ENCODE measurements at places on chromosomes 12 and 14. TPM values are rescaled to one million over a fixed set of nuclear protein-coding genes. Genes with fewer than 3 reads are reported as not detected.
A peak's percentile ranks its signal among the peaks of the same experiment; 100 is the strongest.

DNA sequence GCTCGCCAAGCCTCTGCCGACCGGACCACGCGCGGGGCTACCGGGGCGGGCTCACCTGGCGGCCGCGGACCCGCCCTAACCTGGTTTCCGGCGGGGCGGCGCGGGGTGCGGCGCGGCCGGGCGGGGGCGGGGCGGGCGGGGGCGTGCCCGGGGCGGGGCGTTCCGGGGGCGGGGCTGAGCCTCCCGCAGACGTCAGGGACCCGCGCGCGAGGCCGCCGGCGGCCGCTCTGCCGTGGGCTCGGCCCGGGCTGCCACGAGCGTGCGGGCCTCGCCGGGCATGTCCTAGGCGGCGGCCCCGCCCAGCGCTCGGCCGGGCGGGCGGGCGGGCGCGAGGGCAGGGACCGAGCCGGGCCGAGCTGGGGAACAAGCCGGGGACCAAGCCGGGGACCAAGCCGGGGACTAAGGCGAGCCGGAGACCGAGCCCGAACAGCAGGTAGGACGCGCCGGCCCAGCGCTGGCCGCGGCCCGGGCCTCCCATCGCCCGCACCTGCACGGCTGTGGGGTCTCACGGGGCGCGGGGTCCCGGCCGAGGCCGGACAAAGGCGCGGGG lies at the start of gene CEP170B:
CEP170B (plus strand) TSS at position 188 of the 550 bp plus-strand sequence. CDS start 3,183 bp downstream, outside the sequence.
- peak within 1 kb of the TSS; percentile 89 for H3K4me3 ChIP-seq
- H3K27ac ChIP-seq = peak within 1 kb of the TSS; percentile 72
- no peaks in the 10 kb centered on the region for H3K36me3 ChIP-seq
- no peak for DNase-seq
- H3K4me1 ChIP-seq = peaks cover 27% of the 10 kb centered on the region
- no peaks in the 10 kb centered on the region for H3K27me3 ChIP-seq

DNA sequence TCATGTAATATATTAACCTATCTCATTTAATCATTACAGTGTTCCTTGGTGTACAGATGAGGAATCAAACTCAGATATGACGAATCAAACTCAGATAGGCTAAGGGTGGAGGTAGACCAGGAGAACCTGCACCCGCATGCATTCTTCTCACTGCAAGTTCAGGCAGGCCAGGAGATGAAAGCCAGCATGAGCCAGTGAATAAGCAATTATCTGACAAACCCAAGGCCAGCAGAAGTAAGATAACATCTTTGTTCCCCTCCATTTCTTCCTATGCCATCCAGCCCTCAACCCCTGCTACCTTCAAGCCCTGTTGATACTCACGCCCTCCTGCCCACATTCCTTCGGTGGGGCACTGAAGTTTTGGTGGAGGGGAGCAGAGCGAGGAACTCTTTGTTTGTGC lies 152.2 kb downstream of the ETV6 start:
- H3K36me3 ChIP-seq = no peaks in the 10 kb centered on the region
- no peak overlapping the region for H3K4me3 ChIP-seq
- H3K27ac ChIP-seq = peak overlapping the region; percentile 41
- peaks cover 55% of the 10 kb centered on the region for H3K4me1 ChIP-seq
- no peaks in the 10 kb centered on the region for H3K27me3 ChIP-seq

DNA sequence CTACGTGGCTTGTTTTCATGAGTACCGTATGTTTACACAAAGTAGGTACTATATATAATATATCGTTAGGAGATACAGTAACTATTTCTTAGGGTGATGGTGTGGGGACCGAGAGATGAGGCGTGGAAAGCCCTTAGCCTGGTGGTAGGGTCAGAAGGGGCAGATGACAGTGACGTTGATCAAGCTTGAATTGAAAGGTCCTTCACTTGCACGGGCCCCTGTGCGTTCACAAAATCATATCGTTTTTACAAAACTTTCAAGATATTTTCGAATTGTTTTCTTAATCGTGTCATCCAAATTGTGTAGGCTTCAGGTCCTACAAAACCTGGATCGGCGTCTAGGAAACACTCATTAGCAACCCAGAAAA lies 881 bp upstream of the SOS2 start:
- no peaks in the 10 kb centered on the region for H3K27me3 ChIP-seq
- peaks cover 41% of the 10 kb centered on the region for H3K4me1 ChIP-seq
- no peaks in the 10 kb centered on the region for H3K36me3 ChIP-seq
- peak overlapping the region; percentile 70 for H3K4me3 ChIP-seq
- DNase-seq = no peak

- no peak overlapping the region for H3K4me3 ChIP-seq
- H3K36me3 ChIP-seq = no peaks in the 10 kb centered on the region
- no peaks in the 10 kb centered on the region for H3K27me3 ChIP-seq
- H3K27ac ChIP-seq = no peak overlapping the region
- DNase-seq = no peak
Observed at GRCh38 chr12:82942521-82942920, 255.8 kb downstream of the TMTC2 start.

DNA sequence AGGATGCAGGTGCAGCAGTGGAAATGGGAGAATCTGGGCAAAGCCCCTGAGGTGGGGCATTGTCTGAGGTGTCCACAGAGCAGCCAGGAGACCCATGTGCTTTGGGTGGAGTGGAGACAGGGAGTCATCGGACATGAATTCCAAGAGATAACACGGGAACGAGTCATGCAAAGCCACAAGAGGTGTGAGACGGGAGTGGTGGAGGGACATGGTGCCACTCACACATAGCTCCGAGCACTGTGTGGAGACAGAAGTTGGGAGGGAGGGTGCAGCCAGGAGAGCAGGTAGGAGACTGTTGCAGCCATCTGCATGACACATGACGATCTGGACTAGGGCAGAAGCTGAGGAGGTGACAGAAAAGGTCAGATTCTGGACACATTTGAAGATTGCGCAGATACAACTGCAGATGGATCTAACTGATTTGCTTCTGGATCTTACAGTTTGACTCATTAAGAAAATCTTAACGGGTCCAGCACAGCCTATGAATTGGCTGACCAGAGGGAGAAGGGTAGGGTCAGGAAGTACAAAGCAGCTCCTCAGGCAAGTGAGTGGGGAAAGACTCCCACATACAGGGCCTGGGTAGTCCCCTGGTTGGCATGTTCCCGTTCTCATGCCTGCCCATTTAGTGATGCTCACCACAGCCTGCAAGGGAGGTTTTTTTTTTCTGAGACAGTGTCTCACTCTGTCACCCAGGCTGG lies 379.8 kb downstream of the FUT8 start:
- no peak overlapping the region for H3K27ac ChIP-seq
- H3K4me1 ChIP-seq = no peaks in the 10 kb centered on the region
- no peaks in the 10 kb centered on the region for H3K36me3 ChIP-seq

GRCh38 chr12:59600171-59600570 lies 4.3 kb downstream of the SLC16A7 start:
- H3K4me1 ChIP-seq = no peaks in the 10 kb centered on the region
- no peak for DNase-seq
- H3K27me3 ChIP-seq = no peaks in the 10 kb centered on the region
- H3K4me3 ChIP-seq = no peak overlapping the region
- no peak overlapping the region for H3K27ac ChIP-seq
- H3K36me3 ChIP-seq = no peaks in the 10 kb centered on the region

- no peak overlapping the region for H3K4me3 ChIP-seq
- H3K36me3 ChIP-seq = no peaks in the 10 kb centered on the region
- peaks cover 43% of the 10 kb centered on the region for H3K27me3 ChIP-seq
- no peaks in the 10 kb centered on the region for H3K4me1 ChIP-seq
- DNase-seq = no peak
Observed at GRCh38 chr14:76133103-76133502, 18.6 kb upstream of the GPATCH2L start.

DNA sequence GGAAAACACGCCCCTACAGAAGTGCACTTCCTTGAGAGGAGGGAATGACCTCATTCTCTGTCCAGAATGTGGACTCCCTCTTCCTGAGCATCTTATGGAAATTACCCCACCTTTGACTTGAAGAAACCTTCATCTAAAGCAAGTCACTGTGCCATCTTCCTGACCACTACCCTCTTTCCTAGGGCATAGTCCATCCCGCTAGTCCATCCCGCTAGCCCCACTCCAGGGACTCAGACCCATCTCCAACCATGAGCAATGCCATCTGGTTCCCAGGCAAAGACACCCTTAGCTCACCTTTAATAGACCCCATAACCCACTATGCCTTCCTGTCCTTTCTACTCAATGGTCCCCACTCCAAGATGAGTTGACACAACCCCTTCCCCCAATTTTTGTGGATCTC lies 5.0 kb upstream of the INHBE start:
- H3K4me1 ChIP-seq = peaks cover 12% of the 10 kb centered on the region
- H3K36me3 ChIP-seq = no peaks in the 10 kb centered on the region
- no peak for DNase-seq
- no peak overlapping the region for H3K4me3 ChIP-seq

- peaks cover 20% of the 10 kb centered on the region for H3K4me1 ChIP-seq
- no peak for DNase-seq
- H3K36me3 ChIP-seq = no peaks in the 10 kb centered on the region
- no peaks in the 10 kb centered on the region for H3K27me3 ChIP-seq
Observed at GRCh38 chr12:20040831-20041230, 327.5 kb upstream of the PDE3A start.

GRCh38 chr14:89507926-89508460 lies 91.0 kb upstream of the FOXN3 start:
- no peak overlapping the region for H3K27ac ChIP-seq
- H3K27me3 ChIP-seq = no peaks in the 10 kb centered on the region
- H3K4me1 ChIP-seq = no peaks in the 10 kb centered on the region
- DNase-seq = no peak

DNA sequence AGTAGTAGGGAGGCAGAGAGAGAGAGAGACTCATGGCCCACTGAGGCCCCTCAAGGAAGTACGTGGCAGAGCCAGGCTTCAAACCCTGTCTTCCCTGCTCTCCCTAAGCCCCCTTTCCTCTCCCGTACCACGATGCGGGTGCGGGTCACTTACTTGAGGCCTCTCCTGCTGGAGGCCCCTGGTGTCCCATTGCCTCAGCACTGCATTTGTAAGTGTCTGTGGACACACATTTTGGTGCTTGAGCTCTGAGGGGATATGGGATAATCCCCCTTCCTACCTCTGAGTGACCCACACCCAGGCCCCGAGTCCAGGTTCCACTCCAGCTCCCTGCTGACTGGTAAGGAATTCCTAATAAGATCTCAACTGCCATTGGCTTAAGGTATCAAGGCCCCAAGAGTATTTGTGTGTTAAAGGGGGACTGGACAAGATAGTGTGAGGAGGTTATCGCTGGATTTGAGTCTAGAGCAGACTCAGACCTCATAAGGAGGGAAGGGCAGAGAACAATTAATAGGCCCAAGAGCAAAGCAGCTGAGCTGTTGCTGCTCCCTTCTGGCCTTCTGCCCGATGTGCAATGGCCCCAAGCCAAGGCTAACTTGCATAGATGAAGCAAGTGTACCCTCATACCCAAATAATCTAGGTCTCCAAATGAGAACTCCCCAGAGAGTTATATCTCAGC lies 71.9 kb downstream of the CRACR2A start:
- no peaks in the 10 kb centered on the region for H3K36me3 ChIP-seq
- DNase-seq = no peak
- H3K4me1 ChIP-seq = no peaks in the 10 kb centered on the region
- no peak overlapping the region for H3K27ac ChIP-seq
- H3K4me3 ChIP-seq = no peak overlapping the region

DNA sequence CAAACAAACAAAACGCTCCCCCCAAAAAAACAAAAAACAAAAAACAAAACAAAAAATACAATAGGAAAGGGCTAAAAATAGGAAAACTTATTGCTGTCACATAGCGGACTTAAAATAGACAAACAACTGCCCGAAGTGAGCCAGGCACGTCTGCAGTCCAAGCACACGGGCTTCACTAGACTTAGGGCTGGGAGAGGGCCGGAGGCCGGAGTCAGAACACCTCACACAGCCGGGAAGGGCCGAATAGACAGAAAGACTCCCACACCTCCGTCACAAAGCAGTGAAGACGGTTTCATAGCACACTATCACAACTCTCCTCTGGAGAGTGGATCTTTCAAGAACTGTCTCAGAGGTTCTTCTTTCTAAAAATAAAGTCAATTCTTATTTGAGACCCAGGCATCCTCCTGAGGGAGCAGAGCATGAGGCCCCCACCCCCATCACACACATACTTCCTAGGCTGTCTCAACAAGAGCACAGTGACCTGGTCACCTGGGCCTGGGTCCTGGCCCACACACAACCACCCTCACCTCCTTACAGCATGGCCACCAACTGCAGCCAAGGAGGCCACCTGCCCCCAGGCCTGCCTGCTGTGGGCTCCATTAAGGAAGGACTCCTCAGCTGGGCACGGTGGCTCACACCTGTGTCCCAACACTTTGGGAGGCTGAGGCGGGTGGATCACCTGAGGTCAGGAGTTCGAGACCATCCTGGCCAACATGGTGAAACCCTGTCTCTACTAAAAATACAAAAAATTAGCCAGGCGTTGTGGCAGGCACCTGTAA lies 6.7 kb downstream of the BAG5 start:
- peak overlapping the region; percentile 58 for H3K27ac ChIP-seq
- H3K4me3 ChIP-seq = no peak overlapping the region
- H3K27me3 ChIP-seq = no peaks in the 10 kb centered on the region
- H3K4me1 ChIP-seq = peaks cover 68% of the 10 kb centered on the region
- DNase-seq = no peak

DNA sequence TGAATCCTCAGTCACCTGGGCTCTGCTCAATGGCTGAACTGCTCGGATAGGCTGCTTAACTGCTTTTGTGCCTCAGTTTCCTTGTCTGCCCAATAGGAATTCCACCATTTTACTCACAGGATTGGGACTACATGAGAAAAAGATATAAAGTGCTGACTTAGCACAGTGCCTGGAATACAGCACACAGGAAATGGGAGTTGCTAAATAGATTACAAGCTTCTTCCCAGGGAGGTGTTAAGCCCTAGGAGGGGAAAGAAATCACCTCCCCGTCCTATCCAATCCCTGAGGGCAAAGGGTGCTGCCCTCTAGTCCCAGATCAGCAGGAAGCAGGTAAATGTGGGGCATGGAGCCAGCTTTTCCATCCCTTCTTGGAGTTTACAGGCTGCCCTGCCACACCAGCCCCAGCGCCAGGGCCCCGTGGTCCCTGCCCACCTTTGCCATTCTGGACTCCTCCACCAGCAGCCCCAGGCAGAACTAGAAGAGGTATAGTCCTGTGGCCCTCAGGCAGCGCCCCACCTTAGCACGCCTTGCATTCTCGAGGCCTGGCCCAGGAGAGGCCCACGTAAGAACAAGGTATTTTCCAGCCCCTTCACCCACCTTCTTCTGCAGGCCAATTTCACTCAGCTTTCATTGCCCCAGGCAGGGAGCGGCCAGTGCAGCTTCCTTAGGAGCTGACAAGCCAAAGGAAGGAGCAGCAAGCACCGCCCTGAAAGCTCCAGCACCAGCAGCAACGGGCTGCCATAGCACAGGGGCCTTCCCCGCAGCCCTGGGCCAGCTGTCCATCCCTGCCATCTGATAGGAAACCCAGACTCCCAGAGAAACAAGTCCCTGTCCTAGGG lies 28.8 kb upstream of the RPLP0 start:
- no peaks in the 10 kb centered on the region for H3K27me3 ChIP-seq
- DNase-seq = peak; percentile 71
- peaks cover 89% of the 10 kb centered on the region for H3K4me1 ChIP-seq

GRCh38 chr14:24775950-24776349 lies 142.0 kb upstream of the GZMB start:
- H3K4me1 ChIP-seq = no peaks in the 10 kb centered on the region
- H3K4me3 ChIP-seq = no peak overlapping the region
- DNase-seq = no peak

GRCh38 chr14:29553427-29553826 lies 374.2 kb downstream of the PRKD1 start:
- peaks cover 6% of the 10 kb centered on the region for H3K4me1 ChIP-seq
- H3K36me3 ChIP-seq = no peaks in the 10 kb centered on the region
- no peak overlapping the region for H3K27ac ChIP-seq
- H3K4me3 ChIP-seq = no peak overlapping the region
- H3K27me3 ChIP-seq = no peaks in the 10 kb centered on the region

The RECQL gene
- 4.2 TPM for polyA plus RNA-seq

The TPH2 gene
- polyA plus RNA-seq = not detected

The ACVR1B gene
- 11.1 TPM for polyA plus RNA-seq

The KRT74 gene
- not detected for polyA plus RNA-seq

The OTOGL gene
- not detected for polyA plus RNA-seq
